Skin of body (tissue), 3 donors: ENCODE measurements at places on chromosomes 1 and 21. TPM values are rescaled to one million over a fixed set of nuclear protein-coding genes. Genes with fewer than 3 reads are reported as not detected.
A peak's percentile ranks its signal among the peaks of the same experiment; 100 is the strongest.

The LAD1 gene
- 35.7 TPM for total RNA-seq

The OR2G6 gene
- not detected for total RNA-seq

The ELAPOR1 gene
- total RNA-seq, result 3.5 TPM

The NTMT2 gene
- not detected for total RNA-seq

The PCNX2 gene
- 9.3 TPM for total RNA-seq

The LAMC2 gene
- 14.1 TPM for total RNA-seq

GRCh38 chr1:178093494-178093950 is 382 bp upstream of the RASAL2 start:
- peak; percentile 97 for DNase-seq

DNA sequence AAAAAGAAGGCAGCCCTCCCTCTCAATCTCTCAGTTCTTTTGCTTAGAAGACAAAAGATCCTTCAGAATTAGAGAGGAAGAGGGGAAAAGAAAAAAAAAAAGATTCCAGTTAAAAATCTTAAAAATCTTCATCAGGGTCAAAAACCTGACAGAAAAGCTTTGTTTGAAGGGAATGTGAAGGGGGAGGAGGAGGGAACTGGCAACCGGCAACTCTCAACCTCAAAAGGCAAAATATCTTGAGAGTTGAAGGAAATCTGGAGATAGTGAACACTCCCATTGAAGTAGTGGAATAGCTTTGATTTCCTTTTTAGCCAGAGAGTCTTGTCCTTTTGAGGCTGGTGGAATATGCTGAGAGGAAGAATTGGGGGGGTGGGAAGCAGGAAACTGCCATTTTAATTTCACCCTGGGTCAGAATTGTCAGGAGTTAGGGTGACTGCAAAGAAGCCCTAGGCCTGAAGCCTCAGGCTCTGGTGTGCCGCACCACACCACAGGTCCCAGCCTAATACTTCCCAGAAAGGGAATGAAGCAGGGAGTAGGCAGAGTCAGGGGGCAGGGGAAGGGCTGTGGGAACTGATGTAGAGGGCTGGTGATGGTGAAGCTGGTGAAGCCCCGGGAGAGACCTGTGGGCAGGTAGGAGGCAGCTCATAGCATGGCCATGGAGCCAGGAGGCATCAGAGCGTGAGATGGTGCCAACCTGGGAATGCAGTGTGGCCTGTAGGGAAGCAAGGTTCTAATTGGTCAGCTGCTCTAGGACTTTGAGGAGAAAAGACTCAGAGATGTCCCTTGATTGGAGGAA is 24.6 kb downstream of the KIRREL1 start:
- DNase-seq, result no peak

DNA sequence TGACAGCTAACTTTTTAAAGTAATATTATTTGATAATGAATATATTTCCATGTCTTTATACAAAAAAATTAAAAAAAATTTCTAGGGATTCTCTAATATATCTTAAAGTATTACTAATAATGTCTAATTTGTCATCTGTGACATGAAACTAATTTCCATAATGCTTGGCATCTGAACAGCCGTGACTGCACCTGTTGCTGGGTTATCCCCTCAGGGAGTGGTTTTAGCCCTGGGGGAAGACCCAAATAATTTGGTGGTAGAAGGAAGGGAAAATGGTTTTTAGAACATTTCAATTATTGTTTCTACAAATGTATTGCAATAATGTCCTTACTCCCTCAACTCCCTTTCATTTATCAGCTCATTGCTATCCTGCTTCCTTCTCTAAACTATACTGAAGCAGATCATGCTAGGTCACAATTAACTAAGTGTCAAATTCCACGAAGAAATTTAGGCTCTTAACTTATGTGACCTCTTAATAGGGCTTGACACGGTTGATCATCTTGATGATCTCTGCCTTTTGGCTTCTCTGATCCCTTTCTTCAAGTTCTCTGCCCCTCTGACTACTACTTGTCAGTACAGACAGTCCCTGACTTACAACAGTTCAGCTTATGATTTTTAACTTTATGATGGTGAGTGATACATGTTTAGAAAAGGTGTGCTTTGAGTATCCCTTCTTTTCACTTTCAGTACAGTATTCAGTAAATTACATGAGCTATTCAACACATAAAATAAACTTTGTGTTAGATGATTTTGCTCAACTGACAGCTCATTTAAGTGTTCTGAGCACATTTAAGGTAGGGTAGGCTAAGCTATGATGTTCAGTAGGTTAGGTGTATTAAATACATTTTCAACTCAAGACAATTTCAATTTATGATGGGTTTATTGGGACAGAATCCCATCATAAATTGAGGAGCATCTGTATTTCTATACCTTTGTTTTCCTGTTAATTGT is 26.4 kb upstream of the DPH5 start:
- no peak for DNase-seq

GRCh38 chr1:88293691-88294190 is 390.3 kb upstream of the PKN2 start:
- no peak for DNase-seq

- no peak for DNase-seq
Observed at GRCh38 chr1:31790641-31791091, 25.2 kb downstream of the SPOCD1 start.

GRCh38 chr1:156515956-156516355 is 15.4 kb upstream of the MEF2D start:
- DNase-seq, result no peak

DNA sequence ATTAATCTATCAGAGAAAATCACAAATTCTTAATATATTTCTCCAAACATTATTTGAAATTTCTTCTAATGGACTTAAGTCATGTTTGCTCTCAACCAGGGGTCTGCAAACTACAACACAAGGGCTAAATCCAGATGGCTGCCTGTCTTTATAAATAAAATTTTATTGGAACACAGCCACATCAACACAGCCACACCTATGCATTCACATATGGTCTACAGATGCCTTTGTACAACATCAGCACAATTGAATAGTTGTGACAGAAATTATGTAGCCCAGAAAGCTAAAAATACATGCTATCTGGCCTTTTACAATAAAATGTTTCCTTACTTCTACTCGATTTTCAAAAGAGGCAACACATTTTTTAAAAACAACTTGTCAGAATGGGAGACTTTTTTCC is 103.9 kb downstream of the DPYD start:
- DNase-seq, result no peak

GRCh38 chr1:192270398-192270797 is 46.4 kb upstream of the RGS21 start:
- no peak for DNase-seq

DNA sequence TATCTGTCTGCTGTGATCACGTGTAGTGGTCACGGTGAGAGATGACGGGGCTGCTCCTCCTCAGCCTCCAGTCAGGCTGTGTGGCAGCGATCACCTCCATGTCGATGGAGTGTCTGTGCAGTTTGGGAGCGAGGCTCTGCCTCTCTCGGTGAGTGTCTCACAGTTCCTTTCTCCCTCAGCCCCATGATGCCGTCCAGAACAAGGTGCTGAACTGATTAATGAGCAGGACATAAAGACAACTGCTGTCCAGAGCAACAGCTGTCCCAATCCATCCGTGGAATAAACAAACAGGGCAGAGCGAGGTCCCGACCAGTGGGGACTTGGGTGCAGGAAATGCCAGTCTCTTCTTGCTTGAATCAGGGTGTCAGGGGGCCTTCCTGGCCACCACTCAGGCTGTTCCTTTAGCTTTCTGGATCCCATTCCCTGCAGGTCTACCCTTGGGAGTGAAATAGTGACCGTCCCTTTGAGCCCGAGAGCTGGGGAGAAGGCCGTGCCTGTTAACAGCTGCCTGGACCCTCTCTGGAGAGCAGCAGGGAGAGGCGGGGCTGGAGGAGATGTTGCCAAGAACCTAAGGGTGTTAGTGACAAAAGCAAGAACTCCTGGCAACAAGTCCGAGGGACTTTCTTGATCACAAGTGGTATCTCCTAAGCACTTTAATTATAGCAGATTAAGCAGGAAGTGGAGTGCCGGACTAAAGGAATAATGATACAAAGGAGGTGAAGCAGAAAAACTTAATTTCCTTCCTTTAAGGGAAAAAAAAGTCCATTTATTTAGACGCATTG is 443.9 kb downstream of the KIF26B start:
- no peak for DNase-seq

DNA sequence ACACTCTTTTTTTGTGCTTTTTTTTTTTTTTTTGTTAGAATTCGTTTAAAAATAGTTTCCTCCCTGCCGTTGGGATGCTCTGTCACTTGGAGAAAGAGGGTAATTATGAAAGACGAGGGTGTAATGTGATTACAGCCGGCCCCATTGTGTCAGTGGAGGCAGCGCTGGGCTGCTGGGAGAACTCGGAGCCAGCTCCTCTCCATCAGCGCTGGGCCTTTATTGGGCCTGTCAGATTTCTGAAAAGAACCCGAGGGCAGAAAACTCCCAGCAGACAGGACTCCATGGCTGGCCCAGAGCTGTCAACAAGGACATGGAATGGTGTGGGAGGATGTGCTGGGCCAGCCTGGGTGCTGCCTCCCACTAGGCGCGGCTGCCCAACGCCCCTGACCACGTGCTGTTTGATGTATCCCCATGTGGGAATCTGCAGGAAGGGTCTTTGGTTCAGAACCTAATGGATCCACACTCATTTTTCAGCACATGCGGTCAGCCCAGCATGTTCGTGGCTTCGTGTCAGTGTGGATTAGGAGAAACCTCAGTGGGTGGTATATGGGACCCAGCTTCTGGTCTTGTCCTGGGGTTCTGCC is 222.6 kb upstream of the KIAA0040 start:
- no peak for DNase-seq

GRCh38 chr1:227401562-227402342 is 83.5 kb upstream of the CDC42BPA start:
- DNase-seq, result no peak

DNA sequence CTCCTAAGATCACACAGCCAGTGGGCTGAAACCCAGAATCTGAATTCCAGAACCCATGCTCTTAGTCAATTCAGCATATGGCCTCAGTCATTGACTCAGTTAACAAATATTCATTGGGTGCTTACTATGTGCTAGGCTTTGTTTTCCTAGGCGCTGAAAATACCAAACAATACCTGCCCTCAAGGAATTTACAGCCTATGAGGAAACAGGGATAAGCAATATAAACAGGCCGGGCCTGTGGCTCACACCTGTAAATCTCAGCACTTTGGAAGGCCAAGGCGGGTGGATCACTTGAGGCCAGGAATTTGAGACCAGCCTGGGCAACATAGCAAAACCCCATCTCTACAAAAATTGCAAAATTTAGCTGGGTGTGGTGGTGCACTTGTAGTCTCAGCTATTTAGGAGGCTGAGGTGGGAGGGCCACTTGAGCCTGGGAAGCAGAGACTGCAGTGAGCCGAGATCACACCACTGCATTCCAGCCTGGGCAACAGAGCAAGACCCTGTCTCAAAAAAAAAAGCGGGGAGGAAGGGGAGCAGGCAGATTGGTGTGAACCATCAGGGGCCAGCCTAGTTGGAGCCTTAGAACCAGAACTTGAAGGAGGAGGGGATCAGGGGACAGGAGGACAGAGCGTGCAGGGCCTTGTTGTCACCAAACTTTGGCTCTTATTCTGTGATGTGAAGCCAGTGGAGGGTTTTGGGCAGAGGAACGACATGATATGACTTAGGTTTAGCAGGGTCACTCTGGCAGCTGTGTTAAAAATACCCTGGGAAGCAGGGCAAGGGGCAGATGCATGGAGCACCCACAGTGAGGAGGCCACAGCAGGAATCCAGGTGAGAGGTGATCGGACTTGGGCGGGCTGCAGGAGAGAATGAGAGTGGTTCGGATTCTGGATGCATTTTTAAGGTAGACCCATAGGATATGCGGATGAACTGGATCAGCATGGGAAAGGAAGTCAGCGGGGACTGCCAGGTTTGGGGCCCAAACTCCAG is 5.8 kb downstream of the TINAGL1 start:
- no peak for DNase-seq

GRCh38 chr21:30839304-30839703 is 9.7 kb upstream of the KRTAP7-1 start:
- DNase-seq, result no peak

GRCh38 chr1:182054698-182055326 is 6.7 kb downstream of the ZNF648 start:
- no peak for DNase-seq

DNA sequence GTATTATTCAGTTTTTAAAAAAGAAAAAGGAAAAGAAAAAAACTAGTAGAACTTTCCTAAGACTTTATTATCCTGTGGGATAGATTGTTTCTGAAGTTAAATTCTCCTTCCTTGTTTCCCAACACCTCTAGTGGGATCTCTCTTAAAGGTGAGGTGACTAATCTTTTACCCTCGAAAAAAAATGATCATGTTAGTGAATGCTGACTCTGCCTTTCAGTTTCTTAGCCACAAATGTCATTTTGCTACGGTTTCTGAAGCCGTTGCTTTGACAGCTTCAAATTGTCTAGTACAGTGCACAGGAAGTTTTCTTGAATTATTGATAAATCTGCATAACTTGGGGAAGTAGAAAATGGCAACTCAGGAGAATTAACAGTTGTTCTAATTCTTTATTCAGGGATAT is 13.0 kb upstream of the NEK7 start:
- no peak for DNase-seq

DNA sequence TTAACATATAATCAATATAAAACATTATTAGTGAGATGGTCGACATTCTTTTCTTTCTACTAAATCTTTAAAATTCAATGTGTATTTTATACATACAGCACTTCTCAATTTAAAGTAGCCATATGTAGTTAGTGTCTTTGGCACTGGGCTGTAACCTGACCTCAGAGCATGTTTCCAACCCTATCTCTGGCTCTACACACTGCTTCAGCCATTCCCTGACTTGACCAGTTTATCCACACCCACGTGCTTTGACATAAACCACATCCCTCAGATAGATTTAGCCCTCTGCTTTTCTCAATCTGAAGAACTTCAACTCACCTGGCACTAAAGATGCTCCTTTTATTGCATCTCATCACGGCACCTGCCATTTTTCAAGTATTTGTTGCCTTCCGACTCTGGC is 58.3 kb downstream of the RGS2 start:
- DNase-seq, result no peak

- no peak for DNase-seq
Observed at GRCh38 chr1:212754680-212755079, 36.9 kb downstream of the NSL1 start.

DNA sequence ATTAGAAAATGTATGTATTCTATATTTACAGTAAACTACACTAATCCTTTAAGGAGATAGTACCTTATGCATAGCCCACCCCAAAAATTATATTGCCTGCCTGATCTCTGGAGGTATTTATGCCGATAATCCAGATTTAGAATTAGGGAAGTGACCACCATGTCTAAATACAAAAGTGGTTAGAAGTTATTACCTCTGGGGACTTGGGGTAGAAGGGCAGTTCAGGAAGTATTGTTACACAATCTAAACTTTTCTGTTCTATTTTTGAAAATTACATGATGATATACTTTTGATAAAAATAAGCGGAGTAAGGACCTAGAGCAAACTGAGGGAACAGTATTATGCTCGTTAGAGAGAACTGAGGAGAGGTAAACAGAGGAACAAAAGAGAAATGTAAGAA is 90.5 kb upstream of the ZP4 start:
- no peak for DNase-seq

DNA sequence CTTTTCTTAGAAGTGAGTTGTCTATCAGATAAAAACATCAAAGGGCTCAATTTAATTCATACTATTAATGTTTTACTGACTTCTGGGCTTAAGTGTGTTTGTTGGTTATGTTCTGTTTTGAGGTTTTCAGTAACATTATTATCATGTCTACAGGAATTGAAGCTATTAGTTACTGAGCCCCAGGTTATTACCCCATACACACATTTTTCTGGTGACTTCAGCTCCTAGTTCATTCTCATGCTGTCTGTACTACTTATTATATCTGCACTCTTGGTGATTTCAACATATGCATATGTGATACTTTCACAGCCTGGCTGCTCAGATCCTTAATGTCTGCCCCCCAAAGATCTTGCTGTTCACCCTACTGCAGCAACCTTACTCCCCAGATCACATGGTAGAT is 27.0 kb upstream of the SGIP1 start:
- DNase-seq, result no peak
